ENCODE measurements at places on chromosomes 7 and 10. TPM values are rescaled to one million over a fixed set of nuclear protein-coding genes. Genes with fewer than 3 reads are reported as not detected.

DIP2C gene
- 14.7 TPM for total RNA-seq

ZSCAN25 gene
- total RNA-seq: 10.0 TPM

ATP6V0E2 gene
- total RNA-seq: 61.2 TPM

METTL27 gene
- total RNA-seq: 8.2 TPM

UTF1 gene
- total RNA-seq: not detected

STEAP4 gene
- not detected for total RNA-seq

NAT16 gene
- 0.12 TPM for total RNA-seq

GRM3 gene
- not detected for total RNA-seq

ASZ1 gene
- total RNA-seq: not detected

CCZ1B gene
- 21.2 TPM for total RNA-seq

SPDYE1 gene
- total RNA-seq: not detected

AGR3 gene
- total RNA-seq: not detected

GLRX3 gene
- 233 TPM for total RNA-seq

SPDYE16 gene
- total RNA-seq: not detected
